Cardiac fibroblast (primary cell): ENCODE measurements at places on chromosomes 2 and 18.

DNA sequence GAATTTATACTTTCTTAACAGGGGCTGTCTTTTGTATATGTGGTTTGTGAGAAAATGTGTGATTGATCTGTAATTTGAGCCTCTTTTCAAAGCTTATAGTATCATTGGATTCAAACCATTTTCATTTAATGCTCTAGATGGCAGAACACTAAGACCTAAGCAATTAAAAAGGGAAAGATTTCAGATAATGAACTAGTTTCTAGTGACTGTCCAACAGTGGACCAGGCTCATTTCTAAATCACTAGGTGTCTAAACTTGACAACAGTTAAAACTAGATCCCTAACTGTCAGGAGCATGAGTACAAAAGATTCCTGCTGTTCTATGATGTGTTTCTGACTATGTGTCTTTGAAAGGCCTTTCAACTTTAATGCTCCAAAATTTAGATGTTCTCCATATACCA, 54.6 kb downstream of the ANKRD44 start:
- DNase-seq, result no peak

DNA sequence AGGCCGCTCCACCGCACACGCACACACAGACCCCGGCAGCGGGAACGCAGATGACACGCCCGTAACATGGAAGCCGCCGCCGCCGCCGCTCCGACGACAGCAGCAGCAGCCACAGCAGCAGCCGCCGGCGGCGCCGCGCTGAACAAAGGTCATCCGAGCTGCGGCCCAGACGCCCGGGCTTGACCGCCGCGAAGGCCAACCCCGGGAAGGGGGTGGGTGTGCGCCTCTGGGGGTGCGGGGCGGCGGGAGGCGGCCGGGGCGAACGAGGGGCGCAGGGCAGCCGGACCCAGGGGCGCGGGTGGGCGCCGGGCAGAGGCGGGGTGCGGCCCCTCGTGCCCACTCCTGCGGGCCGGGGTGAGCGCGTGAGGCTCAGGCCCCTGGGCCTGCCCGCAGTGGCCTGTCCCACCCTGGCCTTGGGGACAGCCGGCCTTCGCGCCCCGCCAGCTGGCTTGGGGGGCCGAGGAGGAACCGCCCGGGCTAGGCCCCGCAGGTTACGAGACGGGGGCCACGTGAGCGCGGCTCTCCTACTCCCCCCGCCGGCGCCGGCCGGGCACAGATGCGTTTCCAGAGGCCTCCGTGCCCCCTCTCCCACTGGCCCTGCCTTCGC, 1.0 kb upstream of the ZNF532 start:
- no peak for DNase-seq

- DNase-seq, result peak; percentile 87
Observed at GRCh38 chr2:230134496-230135129, 65.9 kb upstream of the SLC16A14 start.

- peak; percentile 65 for DNase-seq
Observed at GRCh38 chr2:96730212-96730611, 9.7 kb downstream of the LMAN2L start.

- no peak for DNase-seq
Observed at GRCh38 chr2:237701033-237701858, 73.9 kb downstream of the LRRFIP1 start.

GRCh38 chr2:290090-290722, 2.3 kb upstream of the ALKAL2 start:
- peak; percentile 84 for DNase-seq

GRCh38 chr2:151171186-151171585, 90.5 kb downstream of the RBM43 start:
- no peak for DNase-seq

- DNase-seq, result peak; percentile 76
Observed at GRCh38 chr2:172783165-172783898, 47.7 kb downstream of the RAPGEF4 start.

DNA sequence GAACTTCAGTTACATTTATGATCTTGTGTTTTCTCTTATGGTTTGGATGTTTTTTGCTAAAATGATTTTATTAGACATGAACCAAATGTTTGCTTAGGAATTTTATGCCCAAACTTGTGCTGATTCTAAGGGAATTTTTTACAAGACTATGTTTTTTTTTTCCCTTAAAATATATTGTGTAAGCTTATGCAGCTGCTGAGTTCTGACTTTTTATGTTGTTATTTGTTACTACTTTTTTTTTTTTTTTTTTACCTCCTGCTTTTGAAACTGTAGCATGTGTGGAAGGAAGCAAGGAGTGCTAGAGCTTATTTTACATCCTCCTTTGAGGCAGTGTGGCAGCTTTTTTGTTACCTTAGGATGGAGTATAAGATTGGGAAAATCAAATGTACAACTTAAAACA, 6.0 kb upstream of the DNAH7 start:
- no peak for DNase-seq

DNA sequence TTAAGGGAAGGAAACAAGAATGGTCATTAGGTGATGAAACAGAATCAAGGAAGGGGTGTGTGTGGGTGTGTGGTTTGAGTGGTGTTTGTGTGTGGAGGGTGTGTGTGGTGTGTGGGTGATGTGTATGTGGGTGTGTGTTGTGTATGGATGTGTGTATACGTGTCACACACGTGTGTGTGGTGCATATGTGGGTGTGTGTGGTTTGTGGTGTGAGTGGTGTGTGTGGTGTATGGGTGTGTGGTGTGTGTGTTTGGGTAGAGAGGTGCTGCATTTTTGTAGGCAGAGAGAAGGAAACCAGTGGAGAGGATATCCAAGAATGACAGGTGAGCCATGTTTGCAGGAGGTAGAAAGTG, 1.1 kb upstream of the CEP192 start:
- no peak for DNase-seq

GRCh38 chr2:3654531-3655225, 3.3 kb upstream of the ALLC start:
- no peak for DNase-seq

DNA sequence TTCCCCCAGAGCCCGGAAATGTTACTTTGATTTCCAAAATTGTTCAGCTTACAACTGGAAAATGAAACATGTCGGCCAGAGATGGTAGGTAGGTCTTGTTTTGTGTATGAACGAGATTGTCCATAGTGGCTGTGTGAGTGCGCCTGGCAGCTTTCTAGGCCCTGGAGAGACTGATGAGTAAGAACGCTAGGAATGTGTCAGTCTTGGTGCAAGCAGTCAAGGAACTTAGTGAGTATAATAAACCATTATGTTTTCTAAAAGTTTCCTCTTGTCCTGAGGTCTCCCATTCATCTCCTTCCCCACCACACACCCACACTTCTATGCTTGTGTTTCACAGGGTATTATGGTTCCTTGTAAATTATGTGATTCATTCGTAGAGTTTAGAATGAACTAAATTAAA, 234.2 kb downstream of the CDH2 start:
- DNase-seq, result peak; percentile 59

DNA sequence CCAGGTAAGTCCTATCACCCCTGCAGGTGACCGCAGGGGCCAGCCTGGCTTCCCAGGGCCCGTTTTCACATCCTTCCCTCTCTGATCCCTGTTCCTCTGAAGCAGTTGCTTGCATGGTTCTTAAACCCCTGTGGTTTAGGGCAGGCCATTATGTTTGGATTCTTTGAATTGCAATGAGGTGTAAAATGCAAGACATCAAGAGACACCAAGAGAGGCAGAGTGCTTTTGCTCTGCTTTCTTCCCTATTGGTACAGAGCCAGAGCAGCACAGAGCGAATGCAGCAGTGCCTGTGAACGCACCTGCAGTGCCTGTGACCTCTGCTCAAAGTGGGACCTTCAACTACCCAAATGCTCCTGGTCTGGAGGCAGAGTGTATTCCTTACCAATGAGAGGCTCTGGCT, 7.6 kb downstream of the RFX8 start:
- DNase-seq, result no peak

GRCh38 chr18:45738660-45739059, 14.7 kb downstream of the SLC14A1 start:
- DNase-seq, result no peak

GRCh38 chr2:167249197-167249596, 360.9 kb downstream of the XIRP2 start:
- peak; percentile 48 for DNase-seq

- DNase-seq, result no peak
Observed at GRCh38 chr2:119378566-119378965, 11.8 kb downstream of the DBI start.

GRCh38 chr2:71460595-71461303, 7.4 kb downstream of the DYSF start:
- DNase-seq, result peak; percentile 54

- DNase-seq, result no peak
Observed at GRCh38 chr18:6859676-6860422, 130.3 kb downstream of the ARHGAP28 start.

- peak; percentile 56 for DNase-seq
Observed at GRCh38 chr2:209431701-209432100, 7.9 kb downstream of the MAP2 start.

- DNase-seq, result peak; percentile 88
Observed at GRCh38 chr2:55869637-55870325, 53.8 kb downstream of the EFEMP1 start.

- DNase-seq, result peak; percentile 63
Observed at GRCh38 chr2:226618875-226619605, 180.6 kb downstream of the IRS1 start.

- DNase-seq, result no peak
Observed at GRCh38 chr2:101305035-101305434, 3.5 kb downstream of the RNF149 start.

- no peak for DNase-seq
Observed at GRCh38 chr2:175003875-175004729, 1.1 kb downstream of the CHN1 start.

- DNase-seq, result peak; percentile 67
Observed at GRCh38 chr2:168191955-168192785, 55.2 kb downstream of the STK39 start.

DNA sequence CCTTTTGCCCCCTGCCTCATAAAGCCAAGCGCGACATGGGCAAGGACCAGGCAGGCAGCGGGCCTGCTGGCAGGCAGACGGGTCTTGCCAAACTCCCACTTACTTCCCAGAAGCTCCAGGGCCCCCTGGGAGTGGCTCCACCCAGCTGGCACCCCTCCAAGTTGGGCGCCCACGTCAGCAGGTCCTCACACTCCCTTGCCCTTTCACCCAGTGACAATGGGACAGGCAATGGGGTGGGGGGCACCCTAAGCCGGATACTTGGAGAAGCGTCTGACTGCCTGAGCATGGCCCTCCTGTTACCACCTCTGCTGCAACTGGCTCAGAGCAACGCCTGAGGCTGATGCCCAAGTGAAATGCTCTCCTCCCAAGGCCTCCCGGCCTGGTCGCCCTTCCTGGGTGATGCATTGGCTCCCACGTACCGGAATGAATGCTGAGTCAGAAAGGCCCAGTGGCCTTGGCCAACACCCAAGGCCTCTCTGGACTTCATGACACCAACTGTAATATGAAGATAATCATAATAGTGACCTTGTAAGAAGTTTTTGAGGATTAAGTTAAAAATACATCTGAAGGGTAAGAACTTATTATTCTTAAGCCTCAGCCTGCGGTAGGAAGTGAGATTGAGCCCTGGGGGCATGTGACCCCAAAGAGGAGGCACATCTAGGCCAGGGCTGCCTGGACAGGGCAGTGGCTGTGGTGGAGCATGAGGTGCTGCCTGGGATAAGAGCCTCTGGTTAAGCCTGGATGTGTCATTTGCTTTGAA, 31.6 kb downstream of the KCNK3 start:
- peak; percentile 96 for DNase-seq

- DNase-seq, result no peak
Observed at GRCh38 chr2:52074130-52074719, 1042.3 kb upstream of the NRXN1 start.

DNA sequence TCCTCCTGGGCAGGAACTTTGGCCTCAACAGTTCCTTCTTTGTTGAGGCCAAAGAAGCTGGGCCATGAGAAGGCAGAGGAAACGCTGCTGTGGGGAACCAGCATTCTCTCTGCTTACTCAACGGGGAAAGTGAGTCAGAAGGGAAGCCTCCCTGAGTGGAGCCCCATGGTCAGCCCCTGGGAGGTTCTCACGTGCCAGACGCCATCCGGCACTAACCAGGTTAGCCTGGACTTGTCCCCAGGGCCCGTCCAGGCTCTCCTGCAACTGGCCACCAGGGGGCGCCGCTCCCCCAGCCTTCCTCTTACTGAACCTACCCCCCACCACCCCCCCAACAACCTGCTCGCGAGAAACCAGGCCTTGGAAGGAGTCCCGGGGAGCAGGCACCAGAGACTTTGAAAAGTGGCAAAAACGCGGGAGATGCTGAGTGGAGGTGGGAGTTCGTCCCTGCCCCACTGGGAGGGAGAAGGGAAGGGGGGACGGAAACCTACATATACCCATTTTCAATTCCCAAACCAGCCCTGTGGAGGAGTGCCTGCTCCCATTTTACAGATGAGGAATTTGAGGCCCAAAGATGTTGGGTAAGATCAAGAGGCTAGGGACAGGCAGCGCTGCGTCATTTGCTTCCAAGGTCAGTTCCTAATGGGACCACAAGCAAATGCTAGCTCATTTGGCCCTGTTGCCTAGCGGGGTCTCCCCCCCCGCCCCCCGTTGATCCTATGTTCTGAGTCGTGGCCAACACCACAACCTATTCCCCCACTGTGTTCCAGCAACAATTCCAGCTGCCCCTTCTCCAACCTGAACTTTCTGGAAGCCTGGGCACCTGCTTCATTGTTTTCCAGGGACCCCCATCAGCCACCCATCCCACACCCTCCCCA, 20.0 kb downstream of the TEX44 start:
- DNase-seq, result peak; percentile 95

- DNase-seq, result peak; percentile 95
Observed at GRCh38 chr2:108637304-108637669, 82.0 kb upstream of the RANBP2 start.
